ENCODE measurements at places on chromosomes 2 and 18.

DNA sequence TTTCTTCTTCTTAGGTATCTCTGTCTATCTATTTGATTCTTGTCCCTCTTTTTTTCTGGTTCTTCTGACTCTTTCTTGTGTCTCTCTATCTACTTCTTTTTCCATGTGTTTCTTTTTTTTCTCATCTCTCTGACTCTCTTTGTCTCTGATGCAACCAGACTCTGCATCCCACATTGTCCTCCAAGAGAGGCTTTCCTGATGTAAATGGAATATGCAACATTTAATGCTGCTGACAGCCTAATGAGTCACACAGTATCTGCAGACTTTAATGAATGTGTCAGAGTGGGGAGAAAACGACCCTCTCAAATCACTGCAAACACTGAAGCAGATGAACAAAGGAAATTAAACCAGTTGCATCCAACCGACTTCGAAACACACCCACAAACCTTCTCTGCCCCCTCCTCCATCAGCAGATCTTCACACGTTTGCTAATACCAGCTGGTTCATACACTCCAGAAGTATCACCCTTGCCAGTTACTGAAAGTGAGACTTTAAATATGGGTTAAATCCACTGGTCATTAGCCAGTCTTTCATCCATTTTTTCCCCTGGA, 351.5 kb downstream of the TXNL1 start:
- no peak for DNase-seq

DNA sequence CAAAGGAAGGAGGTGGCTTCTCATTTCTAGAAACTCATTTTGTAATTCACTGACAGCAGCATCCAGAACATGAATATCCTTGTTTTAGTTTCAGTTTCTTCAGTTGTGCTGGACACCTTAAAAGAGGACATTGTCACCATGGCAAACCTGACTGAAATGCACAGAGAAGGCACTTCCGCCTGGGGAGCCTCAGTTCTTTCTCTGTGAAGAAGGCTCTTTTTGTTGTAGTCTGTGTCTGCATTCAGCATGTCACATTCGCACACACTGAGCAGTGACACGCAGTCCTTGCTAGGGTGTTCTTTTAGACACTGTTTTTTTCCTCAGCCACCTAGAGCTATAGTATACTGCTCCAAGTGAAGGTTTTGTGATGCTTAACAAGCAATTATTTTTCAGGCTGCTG, 9.5 kb upstream of the RPRM start:
- DNase-seq, result no peak

- peak; percentile 59 for DNase-seq
These were observed 35.8 kb downstream of the ST3GAL5 start for GRCh38 chr2:85852937-85853498.

- DNase-seq, result no peak
These were observed 239.2 kb downstream of the MEIS1 start for GRCh38 chr2:66674087-66674486.

DNA sequence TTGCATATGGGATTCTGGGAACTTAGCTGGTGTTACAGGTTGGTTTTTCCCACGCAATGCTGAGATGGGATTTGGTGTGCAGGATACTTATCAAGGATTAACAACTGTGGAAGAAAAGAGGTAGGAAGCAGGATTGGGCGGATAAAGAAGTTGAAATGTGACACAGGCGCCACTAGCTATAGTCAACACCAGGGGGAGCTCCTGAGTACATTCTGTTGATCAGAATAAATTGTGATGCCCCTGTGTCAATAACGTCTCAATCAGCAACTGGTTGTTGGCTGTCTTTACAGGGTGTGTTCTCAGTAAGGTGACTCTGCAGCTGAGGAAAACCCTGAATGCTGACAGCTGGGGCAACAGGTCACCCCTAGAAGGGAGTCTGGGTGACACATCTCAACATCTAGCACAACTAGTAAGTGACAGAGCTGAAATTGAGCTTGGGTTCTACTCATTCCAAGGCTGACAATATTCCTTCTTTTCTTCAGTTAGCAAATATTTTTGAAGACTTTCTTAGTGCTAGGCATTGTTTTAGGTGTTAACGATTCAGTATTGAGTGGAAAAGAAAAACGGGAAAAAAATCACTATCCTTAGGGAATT, 143.0 kb downstream of the ARL6IP6 start:
- DNase-seq, result no peak

DNA sequence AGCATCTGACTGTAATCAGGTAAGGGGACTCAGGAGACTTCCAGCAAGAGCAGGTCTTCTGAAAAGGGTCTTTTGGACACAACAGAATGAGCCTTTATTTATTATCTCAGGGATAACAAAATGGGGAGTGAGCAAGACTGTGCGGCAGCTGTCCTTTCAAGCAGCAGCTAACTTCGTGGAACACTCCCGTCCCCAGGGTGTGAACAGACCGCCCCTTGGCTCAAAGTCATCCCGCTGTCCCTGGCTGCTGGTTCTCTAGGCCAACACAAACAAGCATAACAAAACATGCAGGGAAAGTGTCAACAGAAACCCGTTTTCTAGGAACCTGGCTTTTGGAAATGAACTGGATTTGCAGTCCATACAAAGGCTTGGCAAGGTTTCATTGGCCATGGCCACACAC, 787.9 kb upstream of the FANCL start:
- no peak for DNase-seq

DNA sequence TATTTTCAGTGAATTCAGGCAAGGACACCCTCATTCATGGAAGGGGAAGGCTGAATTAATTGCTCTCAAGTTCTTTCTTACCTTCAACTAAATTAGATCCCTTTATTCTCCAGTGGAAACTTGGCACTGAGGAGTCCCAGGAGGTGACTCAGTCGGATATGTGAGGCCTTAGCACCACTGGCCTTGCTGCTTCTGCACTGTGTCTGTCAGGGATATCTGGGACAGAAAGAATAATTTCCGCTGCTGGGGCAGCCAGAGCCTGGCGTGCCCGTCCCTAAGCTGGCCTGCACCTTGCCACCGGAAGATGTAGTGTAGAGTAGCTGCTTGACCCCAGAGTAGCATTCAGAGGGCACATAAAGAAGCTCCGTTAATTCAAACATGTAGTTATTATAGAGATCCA, 53.4 kb downstream of the LIMS1 start:
- DNase-seq, result no peak

GRCh38 chr2:71928734-71929481, 218.8 kb downstream of the CYP26B1 start:
- DNase-seq, result no peak

DNA sequence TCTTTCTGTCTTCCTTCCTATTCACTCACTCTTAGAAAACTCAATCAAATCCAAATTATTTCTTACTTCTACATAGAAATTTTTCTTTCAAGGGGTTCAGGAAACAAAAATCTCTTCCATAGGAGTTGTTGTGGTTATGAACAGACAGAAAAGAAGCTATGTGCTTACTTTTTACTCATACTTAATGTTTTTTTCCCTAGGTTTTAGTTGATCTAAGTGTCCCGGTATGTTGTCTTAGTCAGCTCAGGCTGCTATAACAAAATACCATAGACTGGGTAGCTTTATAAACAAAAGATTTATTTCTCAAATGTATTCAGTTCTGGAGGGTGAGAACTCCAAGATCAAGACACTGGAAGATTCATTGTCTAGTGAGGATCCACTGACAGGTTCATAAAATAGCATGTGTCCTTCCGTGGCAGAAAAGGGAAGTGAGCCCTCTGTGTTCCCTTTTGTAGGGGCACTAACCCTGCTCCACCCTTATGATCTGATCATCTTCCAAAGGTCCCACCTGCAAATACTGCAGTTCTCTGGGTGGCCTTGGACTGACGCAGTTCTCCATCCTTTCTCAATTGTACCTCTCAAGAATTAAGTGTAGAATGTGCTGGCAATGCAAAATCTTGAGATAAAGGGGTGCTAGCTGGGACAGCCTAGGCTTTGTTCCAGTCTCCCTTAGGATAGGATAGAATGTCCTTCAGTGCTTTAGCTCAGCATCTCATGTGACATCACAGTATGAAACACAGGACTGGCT, 14.4 kb upstream of the VRK2 start:
- no peak for DNase-seq

DNA sequence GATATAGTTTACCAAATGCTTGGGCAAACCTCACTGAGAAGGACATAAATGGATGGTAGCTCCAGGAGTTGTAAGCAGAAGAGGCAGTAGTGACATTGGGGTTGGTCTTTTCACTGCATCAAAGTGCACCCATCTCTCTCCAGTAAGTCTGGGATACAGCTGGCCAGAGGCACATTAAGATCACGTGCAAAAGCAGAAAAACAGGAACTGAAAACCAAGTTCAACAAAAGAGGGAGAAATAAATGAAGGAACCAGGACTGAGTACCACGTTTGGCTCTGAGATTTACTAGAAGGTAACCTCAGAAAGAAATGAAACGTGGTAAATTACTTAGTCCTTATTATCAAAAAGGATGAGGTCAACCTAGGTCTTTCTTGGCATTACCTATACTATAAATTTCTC, 259.2 kb downstream of the OSR1 start:
- DNase-seq, result no peak

- no peak for DNase-seq
These were observed 84.2 kb downstream of the SLC4A10 start for GRCh38 chr2:161708350-161708975.

GRCh38 chr2:145653553-145653952, 1133.6 kb upstream of the ZEB2 start:
- DNase-seq, result no peak

GRCh38 chr2:235958221-235958930, 209.8 kb downstream of the GBX2 start:
- DNase-seq, result no peak

- no peak for DNase-seq
These were observed 166.3 kb downstream of the HDAC4 start for GRCh38 chr2:239234191-239235175.

DNA sequence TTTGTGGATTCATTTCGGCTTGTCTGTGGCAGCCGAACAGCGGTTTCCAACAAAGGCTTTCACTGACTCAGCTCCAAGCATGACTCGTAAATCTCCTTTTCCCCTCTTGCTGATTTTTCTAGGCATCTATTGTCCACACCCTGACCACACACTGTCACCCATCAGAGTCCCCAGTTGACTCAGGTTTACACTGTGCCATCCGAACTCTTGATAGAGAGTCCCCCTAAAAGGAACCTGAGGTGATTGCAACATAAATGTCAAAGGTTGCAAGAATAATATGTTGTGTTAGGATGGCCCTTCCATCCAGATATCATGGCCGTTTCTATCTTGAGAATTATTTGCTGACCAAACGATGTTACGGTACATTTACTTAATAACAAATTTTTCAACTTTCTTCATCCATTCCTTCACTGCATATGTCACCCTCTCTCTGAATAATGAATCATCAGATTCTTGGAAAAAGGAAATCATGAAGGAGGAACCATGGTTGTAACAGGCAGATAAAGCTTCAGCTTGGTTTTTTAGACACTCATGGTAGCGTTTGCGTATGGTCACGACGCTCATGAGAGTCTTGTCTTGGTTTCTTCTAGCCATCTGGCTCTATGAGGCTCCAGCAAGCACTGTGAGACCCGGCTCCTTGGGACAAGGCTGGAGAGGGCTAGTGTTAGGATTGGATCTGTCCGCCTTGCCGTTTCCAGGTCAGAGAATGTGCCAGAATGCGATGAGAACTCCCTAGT, 72.1 kb downstream of the NPAS2 start:
- no peak for DNase-seq

DNA sequence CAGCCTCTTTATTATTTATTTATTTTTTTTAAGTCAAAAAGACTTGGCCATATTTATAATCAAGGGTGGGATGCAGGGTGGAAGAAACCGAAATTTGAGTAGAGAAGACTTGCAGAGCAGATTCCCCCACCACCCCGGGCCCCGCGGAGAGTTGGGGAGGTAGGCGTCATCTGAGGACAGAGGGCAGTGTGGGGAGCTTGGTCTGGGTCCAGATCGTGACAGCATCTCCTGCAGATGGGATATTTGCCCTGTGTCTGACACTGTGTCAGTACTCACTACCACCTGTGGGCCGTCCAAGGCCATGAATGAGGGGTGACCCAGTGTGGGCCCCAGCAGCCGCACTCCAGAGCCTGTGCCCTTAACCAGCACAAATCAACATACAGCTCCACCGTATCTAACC, 10.5 kb upstream of the PRELID3A start:
- DNase-seq, result no peak

DNA sequence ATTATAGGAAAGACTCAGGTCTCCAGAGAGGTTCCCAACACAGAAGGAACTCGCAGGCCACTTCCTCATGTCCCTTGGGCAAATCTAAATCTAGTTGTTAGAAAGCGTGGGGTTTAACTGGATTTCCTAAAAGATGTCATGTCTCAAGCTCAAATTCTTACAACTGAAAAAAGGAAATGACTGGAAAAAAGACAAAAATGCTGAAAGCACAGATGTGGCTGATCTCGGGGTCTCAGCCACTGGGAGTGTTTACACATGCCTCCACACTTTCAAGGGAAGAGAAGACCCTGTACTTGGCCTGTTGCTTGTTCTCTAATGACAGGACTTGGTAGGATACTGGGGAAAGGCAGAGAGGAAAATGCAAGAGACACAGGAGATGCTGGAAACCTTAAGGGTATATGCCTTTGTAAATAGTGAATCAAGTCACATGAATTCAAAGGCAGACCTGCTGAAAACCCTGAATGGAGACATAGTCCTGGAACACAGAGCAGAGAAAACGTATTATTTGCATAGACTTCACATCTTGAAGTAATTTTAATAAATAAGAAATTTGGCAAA, 160.9 kb upstream of the MEIS1 start:
- no peak for DNase-seq

DNA sequence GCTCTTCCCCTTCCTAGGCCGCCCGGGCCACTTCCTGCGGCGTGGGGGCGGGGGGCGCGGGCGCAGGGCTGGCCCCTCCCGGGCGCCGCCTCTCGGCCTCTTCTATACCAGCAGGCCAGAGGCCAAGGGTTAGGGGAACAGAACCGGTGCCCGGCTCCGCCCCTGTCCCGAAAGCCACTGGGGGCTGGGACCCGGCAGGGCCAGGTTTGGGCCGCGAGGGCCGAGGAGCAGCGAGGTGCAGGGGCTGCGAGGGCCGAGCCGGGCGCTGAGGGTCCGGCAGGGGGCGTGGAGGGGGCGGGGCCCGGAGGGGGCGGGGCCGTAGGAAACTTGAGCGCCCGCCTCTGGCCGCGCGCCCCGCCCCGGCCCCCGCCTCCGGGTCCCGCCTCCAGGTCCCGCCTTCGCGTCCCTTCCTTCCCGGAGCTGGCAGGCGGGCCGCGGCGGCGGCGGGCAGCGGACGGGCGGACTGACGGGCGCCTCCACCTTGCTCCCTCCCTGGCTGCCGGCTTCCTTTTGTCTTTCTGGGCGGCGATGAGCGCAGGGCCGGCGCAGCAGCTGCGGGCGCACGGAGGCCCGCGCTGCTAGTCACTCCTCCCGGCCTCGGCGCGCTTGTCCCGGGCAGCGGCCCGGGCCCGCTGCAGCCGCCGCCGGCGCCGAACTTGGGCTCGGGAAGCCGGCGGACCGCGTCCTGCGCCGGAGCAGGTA, at the start of gene HPCAL1:
Gene HPCAL1, plus strand, starts transcription at position 426 of the 702 bp plus-strand sequence. CDS start 116,854 bp downstream, outside the sequence.
- DNase-seq, result peak; percentile 73

DNA sequence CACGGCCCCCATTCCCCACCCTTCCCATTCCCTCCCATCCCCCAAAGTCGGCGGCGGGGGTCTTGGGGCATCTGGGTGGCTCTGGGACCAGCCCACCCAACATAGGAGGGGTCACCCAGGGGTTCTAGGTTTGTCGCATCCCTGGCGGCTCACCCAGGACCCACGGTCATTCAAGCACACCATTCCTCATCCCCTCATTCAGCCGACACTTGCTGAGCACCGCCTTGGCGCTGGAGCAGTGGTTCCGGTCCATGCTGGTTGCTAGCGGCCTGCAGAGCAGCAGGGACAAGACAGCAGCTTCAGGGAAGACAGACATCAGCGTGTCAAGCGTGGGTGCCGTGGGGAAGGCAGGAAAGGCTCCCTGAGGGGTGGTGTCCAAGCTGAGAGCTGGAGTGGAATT, 50.5 kb upstream of the OTOS start:
- DNase-seq, result no peak
